Lung (tissue), 17 donors: ENCODE measurements at places on chromosomes 2 and 18.

GRCh38 chr2:74457129-74457548, 1.1 kb upstream of the WBP1 start:
- DNase-seq, result no peak

GRCh38 chr2:221254299-221254698, 317.8 kb downstream of the EPHA4 start:
- peak; percentile 11 for DNase-seq

GRCh38 chr2:25740810-25741381, 67.5 kb upstream of the DTNB start:
- DNase-seq, result no peak

DNA sequence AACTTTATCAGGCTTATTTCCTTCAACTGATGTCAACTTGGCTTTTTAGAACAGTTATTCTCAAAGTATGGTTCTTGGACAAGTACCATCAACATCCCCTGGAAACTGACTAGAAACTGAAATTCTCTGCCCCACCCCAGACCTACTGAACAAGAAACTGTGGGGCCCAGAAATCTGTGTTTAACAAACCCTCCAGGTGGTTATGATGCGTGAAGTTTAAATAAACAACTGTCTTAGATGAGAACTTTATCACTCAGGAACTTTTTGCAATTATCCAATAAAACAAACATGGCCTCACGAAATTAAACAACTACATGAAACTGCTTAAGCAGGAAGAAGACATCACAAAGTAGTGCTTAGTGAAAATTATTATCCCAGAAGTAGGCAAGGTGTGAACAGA, 4.4 kb downstream of the HIBCH start:
- no peak for DNase-seq

DNA sequence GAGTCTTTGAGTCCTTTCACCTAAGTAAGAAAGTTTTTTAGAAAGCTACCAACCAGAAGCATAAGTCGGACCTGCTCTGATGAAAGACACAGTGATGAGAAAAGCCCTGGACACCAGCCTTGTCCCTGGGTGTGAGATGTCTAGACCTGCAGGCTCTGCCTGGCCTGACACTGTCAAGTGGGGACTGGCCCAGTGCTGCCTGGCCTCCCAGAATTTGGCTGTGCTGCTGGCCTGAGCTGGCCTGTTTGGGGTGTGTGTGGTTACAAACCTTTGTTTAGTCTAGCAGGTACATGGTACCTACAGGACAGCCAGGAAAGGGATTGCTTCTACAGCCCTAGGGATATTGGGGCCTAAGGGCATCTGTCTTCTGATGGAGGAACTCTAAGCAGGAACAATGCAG, 48.3 kb downstream of the ASB1 start:
- no peak for DNase-seq

- no peak for DNase-seq
These were observed 159.2 kb upstream of the ID2 start for GRCh38 chr2:8522687-8523086.

DNA sequence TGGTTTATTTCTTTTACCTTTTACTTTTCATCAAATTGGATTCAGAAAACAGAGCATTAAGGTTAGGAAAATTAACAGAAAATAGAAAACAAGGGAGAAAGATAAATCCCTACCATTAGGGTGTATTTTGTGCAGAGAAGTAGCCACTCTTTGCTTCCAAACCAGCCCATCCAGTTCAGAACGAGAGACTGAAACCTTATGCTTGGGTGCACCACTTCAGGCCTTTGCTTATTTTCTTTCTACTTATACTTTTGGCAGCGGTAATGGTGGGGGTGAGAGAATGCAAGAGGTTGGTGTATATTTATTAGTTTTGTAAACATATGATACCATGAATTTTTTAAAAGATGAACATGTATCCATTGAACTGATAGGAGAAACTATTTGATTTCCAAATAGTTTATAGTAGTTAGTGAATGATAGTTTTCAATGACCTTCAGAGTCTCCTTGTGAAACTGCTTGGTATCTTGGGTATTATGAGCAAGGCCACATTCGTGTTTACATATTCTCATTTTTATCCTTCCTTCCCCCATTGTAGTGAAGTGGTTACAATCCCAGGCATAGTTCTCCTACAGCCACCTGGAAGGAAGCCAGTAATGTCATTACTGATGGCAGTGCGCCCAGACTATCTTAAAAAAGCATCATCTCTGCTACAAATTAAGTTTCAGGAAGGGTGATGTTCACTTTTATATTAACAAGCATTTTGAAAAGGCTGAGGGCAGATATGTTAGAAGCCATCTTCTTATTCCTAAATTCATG, 60.8 kb downstream of the MFSD6 start:
- peak; percentile 99 for DNase-seq

DNA sequence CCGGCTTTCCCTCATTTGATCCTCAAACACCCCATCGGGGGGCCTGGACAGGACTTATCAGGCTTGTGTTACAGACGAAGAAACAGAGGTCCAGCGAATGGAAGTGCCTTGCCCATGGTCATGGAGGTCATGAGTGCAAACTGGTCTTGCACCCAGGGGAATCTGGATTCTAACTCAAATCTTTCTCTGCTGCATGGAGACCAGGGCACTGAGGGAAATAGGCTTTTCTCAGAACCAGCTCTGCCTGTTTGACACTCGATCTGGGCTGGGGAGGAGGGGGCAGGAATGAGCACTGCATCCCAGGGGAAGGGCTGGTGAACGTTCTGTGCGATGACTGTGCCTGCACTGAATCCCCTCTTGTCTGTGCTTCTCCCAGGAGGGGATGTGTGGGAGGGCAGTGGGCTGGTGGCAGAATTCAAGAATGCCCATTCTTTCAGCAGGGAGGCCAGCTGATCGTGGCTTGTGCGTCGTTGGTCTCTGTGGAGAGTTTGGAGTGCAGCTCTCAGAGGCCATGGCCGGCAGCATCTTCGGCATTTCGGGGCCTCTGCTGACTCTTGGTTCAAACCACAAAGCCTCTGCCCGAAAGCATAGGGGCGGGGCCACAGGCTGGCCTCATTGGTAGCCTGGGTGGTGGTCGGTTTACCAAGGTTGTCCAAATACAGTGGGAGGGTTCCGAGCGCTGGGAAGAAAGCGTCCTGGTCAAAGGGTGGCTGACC, 171.6 kb downstream of the DDX1 start:
- peak; percentile 27 for DNase-seq

- DNase-seq, result peak; percentile 49
These were observed 225.9 kb downstream of the NEDD4L start for GRCh38 chr18:58269931-58270330.

DNA sequence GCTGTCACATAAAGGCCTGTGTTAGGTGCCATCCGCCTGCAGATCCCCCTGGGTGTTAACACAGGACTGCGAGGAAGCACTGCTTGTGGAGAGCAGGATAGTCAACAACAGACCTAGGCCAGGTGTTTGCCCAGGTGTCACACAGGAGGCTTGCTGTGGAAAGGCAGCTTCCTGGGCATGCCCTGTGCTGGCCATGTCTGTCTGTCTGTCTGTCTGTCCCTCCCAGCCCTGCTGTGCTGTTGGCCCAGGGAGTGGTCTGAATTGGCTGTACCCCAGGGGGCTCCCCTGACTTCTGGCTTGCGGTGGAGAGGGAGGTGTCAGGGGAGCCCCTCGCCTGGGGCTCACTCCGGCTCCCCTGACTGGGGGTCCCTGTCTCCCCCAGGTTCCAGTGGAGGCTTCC, 53.2 kb downstream of the SH3BP4 start:
- no peak for DNase-seq

GRCh38 chr2:236579048-236579745, 9.6 kb downstream of the ACKR3 start:
- no peak for DNase-seq

GRCh38 chr2:241142593-241142992, 6.7 kb downstream of the PASK start:
- no peak for DNase-seq

- DNase-seq, result peak; percentile 79
These were observed 76.9 kb upstream of the GCFC2 start for GRCh38 chr2:75787532-75788132.

GRCh38 chr18:57649556-57650500, 28.2 kb upstream of the NARS1 start:
- no peak for DNase-seq

GRCh38 chr2:3189961-3190360, 187.7 kb downstream of the EIPR1 start:
- no peak for DNase-seq

DNA sequence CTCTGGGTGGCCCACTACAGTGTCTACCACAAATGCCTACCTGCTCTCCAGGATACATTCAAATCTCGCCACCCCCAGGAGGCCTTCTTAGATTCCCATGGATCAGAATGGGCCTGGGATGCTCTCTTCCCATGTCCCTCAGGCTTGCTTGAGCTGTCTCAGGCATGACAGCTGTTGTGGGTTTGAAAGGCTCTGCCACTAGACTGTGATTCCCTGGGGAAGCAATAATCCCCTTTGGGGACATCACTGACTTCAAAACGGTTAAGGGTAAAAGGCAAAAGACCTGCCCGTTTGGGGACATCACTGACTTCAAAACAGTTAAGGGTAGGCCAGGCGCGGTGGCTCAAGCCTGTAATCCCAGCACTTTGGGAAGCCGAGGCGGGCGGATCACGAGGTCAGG, 35.8 kb upstream of the ZNF516 start:
- no peak for DNase-seq

DNA sequence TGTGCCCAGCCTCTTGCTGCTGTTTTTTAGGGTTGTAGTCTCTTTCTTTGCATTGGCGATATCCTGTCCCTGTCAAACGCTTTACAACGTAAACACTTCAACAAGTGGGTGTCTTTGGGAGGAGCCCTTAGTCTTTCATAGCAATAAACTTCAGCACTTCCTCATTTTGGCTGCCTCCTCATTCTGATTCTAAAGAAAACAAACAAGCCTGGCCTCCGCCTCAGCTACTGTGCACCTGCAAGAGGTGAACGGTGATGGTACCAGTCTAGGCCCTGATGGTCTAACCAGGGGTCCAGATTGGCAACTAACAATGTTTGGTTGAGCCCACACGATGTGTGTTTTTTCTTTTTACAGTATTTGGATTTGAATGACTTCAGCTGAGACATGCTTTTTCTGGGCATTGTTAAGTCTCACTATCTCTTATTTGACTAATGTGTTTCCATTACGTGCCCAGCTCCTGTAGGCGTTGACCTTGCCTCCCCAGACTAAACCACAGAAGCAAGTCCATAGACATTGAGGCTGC, 53.2 kb upstream of the CUL3 start:
- no peak for DNase-seq

DNA sequence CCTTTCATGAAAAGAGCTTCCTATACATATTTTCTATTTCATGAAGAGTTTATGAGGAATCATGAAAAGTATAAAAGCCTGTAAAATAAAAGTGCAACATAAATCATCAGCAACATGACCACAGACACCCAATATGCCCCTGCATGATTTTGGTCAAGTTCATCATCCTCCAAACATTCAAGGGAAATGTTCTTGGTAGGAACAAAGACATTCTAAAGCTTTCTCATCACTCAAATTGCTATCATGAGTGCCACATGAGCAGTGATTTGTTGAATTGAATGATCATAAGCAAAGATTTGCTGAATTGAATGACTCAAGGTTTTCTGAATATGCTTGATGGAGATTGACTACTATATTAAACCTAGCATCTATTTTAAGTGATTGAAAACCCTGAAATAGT, 172.2 kb downstream of the MBD2 start:
- DNase-seq, result no peak
